ENCODE measurements at places on chromosomes 7 and 10.

GRCh38 chr7:28389504-28390395 is 22.6 kb upstream of the CREB5 start:
- DNase-seq: peak; percentile 77

GRCh38 chr10:125984865-125985495 is 88.6 kb downstream of the FANK1 start:
- DNase-seq: no peak

GRCh38 chr7:8436965-8437364 is 3.6 kb downstream of the NXPH1 start:
- DNase-seq: peak; percentile 34

DNA sequence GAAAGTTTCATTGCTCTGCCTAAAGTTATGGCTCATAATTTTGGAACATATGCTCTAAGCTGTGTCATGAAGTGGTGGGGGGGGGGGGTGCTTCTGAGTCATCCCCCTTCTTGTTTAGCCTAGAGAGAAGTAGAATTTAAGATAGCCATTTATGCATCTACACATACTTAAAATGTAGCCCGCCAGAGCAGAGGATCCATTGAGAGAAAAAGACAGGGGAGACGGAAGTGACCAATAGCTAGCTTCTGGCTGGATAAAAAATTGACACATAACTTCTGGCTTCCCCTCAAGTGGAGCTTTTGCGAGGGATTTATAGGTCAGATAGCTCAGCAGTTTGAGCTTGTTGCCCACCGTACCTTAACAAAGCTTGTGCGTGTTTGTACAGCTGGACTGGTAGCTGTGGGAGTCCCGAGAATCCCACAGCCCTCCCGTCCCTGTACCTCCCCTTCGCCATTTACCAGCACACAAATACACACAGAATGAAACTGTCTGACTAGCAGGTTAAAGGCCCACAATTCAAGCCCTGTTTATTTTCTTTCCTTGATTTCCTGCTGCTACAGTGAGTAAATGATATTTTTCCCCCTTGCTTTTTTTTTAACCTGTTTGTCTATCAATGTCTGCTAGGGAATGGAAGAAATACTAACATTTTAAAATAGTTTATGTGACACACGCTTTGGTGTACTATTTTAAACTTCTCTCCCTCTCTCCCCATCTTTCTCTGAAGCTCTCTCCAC is 232.6 kb upstream of the FERD3L start:
- DNase-seq: no peak

DNA sequence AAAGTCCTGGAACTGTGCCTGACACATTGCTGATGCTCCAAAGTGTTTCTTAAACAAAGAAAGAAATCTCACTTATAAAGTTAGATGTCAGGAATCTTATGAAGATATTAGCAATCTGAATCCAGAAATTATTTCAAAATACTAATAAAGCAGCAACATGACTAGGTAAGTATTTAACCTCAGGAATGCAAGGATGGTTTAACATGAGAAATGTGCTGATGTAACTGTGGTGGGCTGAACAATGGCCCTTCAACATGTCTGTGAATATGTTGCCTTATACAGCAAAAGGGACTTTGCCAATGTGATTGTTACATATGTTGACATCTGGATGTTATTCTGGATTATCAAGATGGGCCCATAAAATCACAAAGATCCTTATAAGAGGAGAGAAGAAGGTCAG is 87.1 kb downstream of the TEX36 start:
- no peak for DNase-seq

Measured in hematopoietic multipotent progenitor cell treated with erythropoietin and hydrocortisone succinate and interleukin-3 and kit ligand, for 8 days (in vitro differentiated cells).